ENCODE measurements at places on chromosomes 4 and X. TPM values are rescaled to one million over a fixed set of nuclear protein-coding genes. Genes with fewer than 3 reads are reported as not detected.

PDGFRA gene
- 272 TPM for total RNA-seq

GRCh38 chr4:7358100-7358735 lies 76.5 kb downstream of the PSAPL1 start:
- DNase-seq, result no peak

DNA sequence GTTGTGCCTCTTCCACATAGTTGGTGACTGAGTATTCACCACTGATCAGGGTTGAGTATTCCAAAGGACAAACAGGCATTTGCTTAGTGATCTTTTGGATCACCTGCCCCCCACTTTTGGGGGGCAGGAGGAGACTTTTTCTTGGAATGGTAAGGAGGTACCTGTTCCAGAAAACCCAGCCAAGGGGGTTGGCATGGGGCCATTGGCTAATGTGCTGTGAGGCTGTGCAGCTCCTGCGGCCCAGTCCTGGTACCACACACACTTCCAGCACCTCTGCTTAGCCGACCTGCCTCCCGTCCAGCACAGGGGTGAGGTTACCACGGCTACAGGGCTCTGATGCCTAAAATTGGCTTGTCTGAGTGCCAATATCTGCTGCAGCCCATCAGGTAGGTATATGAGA lies 40.1 kb upstream of the MGST2 start:
- no peak for DNase-seq

CD99 gene
- 327 TPM for total RNA-seq

GRCh38 chr4:2243681-2244380 lies 1.9 kb upstream of the HAUS3 start:
- DNase-seq, result no peak

DNA sequence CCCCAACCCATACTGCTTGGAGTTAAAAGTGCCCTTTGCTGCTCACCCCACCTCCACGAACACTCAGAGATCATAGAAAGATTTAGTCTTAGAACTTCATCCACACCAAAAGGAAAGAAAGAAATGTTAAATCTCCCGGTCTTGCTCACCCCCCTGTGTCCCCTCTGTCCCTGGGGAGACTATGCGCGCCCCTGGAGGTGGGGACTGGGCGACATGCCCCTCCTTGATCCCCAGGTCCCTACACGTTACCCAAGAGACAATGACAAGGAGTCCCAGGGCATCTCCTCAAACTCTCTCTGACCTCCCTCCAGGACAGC lies 620 bp downstream of the ITM2A start:
- DNase-seq, result no peak

DNA sequence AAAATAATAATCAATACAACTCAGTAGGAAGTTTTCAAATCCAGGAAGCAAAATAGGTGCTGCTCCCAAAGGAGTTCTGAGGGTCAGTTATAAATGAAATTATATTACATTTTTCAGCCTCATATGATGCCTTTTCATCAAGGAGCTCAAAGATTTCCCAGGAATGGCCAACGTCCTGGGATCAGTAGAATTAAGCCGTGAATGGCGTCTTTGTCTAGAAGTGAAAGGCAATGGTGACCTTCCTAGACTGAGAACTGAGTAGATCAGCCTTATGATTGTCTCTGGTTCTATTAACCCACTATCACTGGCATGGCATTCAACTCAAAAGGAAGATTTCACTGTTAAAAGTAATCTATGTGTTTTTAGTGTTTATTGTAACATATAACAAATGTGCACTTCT lies 74.4 kb downstream of the ENOX2 start:
- DNase-seq, result no peak

DNA sequence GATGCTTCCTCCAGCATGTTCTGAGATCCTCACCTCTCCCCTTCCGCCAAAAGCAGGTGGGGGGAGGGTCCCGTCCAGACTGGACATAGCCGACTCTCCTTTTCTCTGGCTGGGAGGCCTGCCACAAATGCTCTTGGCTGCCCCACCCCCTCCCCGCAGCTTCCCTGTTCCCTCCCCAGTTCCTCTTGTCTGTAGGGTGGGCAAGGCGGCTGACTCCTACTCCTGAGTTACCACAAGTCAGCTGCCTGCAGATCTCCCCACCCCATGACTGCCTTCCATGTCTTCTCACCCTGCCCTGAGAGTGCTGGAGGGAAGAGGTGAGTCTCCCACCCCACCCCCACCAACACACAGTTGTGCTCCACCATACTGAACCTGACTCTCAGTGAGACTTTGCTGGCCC lies 2.9 kb downstream of the ATP6AP1 start:
- no peak for DNase-seq

- no peak for DNase-seq
Measured at GRCh38 chrX:132375941-132376340, 112.9 kb downstream of the MBNL3 start.

- no peak for DNase-seq
Measured at GRCh38 chrX:77505227-77505626, 58.0 kb downstream of the FGF16 start.

DNA sequence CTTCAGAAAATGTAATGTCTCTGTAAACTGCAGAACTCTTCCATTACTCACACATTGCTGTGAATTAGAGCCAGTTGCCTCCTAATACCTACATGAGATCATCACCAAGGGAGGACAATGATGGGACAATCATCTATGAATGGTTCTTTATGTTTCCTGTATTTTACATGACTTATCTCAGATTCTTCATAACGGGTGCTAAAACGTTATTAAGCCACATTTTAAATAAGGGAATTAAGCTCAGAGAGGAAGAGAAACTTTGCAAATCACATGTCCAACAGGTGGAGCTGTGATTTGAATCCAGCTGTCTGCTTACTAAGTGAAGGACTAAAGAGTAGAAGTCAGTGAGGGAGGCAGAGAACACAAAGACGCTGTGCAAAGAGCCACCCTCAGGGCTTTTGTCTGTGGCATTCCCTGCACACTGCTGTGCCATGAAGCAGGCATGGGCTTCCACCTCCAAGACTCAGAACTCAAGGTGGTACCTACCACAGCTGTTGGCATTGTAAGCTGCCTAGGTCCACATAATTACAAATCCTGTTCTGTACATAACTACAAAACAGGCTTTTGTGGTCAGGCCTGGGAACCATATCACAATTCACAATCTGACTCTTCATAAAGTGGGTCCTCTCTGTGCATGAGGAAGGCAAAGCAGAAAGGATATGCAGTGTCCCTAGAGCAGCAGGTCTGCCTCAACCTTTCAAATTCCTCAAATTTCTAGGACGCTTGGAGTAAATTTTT lies 12.8 kb downstream of the TBC1D9 start:
- no peak for DNase-seq

Measured in omental fat pad (tissue), 4 donors.